H9 (cell line): ENCODE measurements at places on chromosomes 16 and 17.

DNA sequence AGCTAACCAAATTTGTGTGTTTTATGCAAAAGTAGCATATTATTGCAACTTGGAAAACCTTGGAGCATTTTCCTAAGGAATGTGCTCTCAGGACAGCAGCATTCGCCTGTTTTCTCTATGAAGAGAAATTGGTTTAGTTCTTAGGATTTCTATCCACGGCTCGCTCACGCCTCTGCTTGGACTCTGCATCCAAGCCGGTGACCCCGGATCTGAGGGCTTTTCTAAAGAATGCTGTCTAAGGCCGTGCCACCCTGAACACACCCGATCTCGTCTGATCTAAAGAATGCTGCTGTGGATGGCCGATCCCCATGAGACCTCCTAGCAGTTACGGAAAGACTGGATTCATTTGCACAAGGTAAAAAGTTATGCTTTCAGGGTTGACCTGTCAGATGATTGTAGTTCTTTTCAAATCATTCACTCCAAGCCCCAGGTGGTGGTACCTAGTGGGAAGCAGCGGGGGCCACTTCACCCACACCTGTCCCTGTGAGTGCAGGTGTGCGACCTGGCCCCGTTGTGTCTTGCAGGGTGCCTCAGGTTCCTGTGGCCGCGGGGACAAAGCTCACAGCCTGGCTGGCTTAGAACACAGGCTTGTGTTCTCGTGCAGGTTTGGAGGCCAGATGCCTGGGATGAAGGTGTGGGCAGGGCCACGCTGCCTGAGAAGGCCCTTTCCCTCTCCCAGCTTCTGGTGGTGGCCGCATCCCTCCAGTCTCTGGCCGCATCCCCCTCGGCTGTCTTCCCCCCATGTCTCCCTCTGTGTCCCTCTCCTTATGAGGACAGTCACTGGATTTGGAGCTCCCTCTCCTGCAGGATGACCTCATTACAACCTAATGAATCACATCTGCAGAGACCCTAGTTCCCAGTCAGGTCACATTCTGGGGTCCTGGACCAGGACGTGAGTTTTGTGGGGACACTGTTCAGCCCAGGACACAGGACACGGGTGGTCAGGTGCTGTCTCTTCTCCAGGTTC, 71.1 kb downstream of the BANP start:
- H3K27ac ChIP-seq, result no peak overlapping the region
- no peak overlapping the region for H3K4me3 ChIP-seq
- H3K4me1 ChIP-seq, result no peaks in the 10 kb centered on the region
- H3K27me3 ChIP-seq, result no peaks in the 10 kb centered on the region
- peaks cover 19% of the 10 kb centered on the region for H3K36me3 ChIP-seq

- H3K4me3 ChIP-seq, result no peak overlapping the region
- H3K27me3 ChIP-seq, result no peaks in the 10 kb centered on the region
Observed at GRCh38 chr16:17224879-17225281, 245.9 kb downstream of the XYLT1 start.

DNA sequence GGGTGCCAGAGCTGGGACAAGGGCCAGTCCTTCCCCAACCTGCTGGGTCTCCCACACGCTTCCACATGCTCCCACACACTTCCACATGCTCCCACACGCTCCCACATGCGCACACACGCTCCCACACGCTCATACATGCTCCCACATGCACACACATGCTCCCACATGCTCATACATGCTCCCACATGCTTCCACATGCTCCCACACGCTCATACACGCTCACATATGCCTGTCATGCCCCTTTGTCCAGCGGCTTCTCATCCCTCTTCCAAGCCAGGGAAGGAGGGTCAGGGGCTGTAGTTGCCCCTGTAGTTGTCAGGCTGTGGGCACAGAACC, 9.9 kb upstream of the METRNL start:
- no peaks in the 10 kb centered on the region for H3K36me3 ChIP-seq
- no peak overlapping the region for H3K4me3 ChIP-seq
- no peaks in the 10 kb centered on the region for H3K4me1 ChIP-seq
- no peak for DNase-seq

GRCh38 chr17:57915985-57916757, 39.0 kb downstream of the CUEDC1 start:
- peaks cover 7% of the 10 kb centered on the region; the same call in 1 of the 2 replicates for H3K4me1 ChIP-seq
- DNase-seq, result peak; percentile 89

DNA sequence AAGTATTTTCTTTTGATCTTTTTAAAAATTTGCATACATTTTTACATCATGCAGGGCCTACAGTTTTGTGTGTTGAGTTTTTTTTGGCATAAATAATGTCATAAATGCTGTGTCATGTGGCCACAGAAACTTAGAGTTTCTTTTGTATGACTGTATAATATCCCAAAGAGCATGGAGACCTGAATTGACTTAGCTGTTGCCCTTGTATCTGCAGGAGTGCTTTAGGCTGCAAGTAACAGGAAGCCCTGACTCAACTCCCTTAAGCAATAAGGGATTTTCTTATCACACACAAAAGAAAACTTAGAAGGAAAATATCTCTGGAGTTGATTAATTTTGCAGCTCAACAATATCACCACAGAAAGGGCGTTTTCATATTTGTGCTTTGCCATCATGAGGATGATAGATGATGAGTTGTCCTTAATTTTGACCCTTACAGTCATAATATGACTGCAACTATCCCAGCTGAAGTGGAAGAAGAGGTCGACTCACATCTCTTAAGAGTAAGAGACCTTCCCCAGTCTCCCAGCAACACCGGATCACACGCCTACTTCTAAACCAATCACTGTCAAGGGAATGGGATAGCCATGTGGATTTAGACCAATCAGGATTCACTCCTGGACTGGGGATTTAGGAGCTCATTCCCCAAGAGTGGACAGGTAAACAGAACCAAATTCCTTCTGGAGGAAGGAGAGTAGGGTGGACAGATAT, 138.9 kb downstream of the GSG1L start:
- no peak for DNase-seq
- no peaks in the 10 kb centered on the region for H3K27me3 ChIP-seq
- no peak overlapping the region for H3K27ac ChIP-seq
- no peaks in the 10 kb centered on the region for H3K36me3 ChIP-seq

DNA sequence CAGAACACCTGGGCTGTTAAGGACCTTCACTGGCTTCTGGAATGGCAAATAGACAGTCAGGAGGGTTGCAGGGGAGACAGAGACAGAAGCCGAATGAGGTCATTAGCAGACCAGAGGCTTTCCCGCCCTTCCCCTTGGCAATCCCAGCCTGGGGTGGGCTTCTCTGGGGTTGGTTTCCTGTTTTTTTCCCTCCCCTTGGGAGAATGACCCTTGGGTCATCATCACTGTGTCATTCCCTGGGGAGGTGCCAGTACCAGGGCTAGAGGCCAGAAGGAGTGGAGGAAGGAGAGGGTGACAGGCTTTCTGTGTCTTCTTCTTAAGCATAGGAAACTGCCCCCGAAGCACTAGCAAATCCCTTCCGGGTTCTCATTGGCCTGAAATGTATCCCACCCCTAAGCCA, 42.9 kb upstream of the IL21R start:
- no peak for DNase-seq
- no peaks in the 10 kb centered on the region for H3K4me1 ChIP-seq

- H3K4me1 ChIP-seq, result no peaks in the 10 kb centered on the region
- DNase-seq, result no peak
- H3K27ac ChIP-seq, result no peak overlapping the region
- peaks cover 2% of the 10 kb centered on the region; the same call in 1 of the 3 replicates for H3K36me3 ChIP-seq
- H3K4me3 ChIP-seq, result no peak overlapping the region
Observed at GRCh38 chr16:86680661-86681030, 102.3 kb downstream of the FOXL1 start.
